ENCODE measurements at places on chromosomes 5 and 9.

DNA sequence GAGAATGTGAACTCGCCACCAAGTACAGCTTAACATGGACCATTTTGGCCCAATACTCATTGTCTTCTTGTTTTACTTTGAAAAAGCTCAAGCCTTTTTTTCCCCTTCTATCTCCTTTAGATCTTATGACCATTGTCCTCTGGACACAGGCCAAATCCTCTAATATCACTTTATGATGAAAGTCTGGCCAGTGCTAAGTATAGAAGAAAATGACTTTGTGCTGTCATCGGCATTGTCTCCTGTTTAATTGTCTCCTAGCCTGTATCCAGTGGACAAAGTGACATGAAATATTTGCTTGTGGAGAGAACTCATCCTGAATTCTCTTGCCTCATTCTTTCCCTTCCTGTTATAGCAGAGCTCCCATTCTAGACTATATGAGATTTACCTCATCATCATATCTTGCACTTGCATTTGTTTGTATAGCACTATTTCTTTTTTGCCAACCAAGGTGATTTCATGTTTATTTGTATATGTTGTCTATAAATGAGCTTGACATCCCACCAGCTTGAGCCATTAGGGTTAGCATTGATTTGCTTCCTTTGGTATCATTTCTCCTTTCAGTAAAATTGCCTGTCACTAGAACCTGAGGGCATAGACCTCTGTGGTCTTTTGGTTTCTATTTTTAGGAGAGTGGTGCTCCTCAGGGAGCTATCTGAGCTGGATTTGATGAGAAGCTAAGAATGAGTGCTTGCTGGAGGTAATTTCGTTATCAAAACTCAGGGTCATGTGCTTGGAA is 18.8 kb upstream of the TNFAIP8 start:
- H3K36me3 ChIP-seq, result no peaks in the 10 kb centered on the region
- H3K27me3 ChIP-seq, result no peaks in the 10 kb centered on the region
- no peak for DNase-seq
- H3K27ac ChIP-seq, result no peak overlapping the region
- H3K4me1 ChIP-seq, result peaks cover 2% of the 10 kb centered on the region

DNA sequence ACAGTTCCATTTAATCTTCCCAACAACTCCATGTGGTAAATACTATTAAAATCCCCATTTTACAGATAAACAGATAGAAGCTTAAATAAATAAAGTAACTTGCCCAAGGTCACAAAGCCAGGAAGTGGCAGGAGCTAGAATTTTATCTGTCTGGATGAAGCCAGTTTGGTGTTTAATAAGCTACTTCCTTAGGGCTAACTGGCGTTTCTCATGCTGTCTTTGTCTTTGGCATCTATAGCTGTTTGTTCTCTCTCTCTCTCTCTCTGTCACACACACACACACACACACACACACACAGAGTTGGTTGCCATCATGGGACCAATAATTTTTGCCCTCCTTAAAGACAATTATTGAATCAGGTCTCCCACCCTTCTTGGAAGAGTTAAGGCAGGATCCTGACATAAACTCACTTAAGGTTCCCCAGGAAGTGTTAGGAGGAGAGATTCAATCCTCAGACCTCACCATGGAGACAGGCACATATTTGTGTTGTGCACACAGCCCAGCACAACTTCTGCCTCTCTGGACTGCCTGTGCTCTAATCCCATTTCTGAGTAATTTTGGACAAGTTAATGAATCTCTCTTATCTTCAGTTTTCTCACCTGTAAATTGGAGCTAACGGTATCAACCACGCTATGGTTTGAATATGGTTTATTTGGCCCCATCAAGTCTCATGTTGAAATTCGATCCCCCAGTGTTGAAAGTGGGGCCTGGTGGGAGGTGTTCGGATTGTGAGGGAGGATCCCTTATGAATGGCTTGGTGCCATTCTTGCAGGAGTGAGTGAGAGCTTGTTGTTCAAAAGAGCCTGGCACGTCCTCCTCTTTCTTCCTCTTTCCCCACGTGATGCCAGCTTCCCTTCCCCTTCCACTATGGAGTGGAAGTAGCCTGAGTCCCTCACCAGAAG is 8.3 kb upstream of the ADRA1B start:
- H3K4me1 ChIP-seq, result peaks cover 4% of the 10 kb centered on the region
- H3K36me3 ChIP-seq, result no peaks in the 10 kb centered on the region
- no peaks in the 10 kb centered on the region for H3K27me3 ChIP-seq

DNA sequence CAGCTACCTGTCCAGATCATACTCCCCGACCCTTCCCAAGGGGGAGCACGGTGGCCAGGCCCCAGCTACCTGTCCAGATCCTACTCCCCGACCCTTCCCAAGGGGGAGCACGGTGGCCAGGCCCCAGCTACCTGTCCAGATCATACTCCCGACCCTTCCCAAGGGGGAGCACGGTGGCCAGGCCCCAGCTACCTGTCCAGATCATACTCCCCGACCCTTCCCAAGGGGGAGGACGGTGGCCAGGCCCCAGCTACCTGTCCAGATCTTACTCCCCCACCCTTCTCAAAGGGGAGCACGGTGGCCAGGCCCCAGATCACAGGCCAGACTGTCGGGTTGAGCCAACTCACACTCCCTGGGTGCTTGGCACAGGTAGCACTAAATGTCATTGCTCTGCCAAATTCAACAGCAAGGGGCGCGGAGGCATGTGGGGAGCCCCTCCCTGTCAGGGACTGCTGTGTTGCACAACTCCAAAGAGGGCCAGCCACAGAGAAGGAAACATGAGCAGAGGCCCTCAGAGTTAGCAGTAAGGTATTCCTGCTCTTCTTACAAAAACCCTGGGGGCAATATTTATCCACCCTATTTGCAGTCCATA is 136.9 kb downstream of the OLFM1 start:
- no peak for DNase-seq
- H3K36me3 ChIP-seq, result no peaks in the 10 kb centered on the region
- H3K27me3 ChIP-seq, result no peaks in the 10 kb centered on the region
- H3K4me3 ChIP-seq, result no peak overlapping the region
- no peak overlapping the region for H3K27ac ChIP-seq

GRCh38 chr9:6187272-6187671 is 28.3 kb upstream of the IL33 start:
- no peaks in the 10 kb centered on the region for H3K36me3 ChIP-seq
- DNase-seq, result no peak
- H3K4me1 ChIP-seq, result no peaks in the 10 kb centered on the region
- no peak overlapping the region for H3K4me3 ChIP-seq
- no peak overlapping the region for H3K27ac ChIP-seq
- H3K27me3 ChIP-seq, result no peaks in the 10 kb centered on the region

DNA sequence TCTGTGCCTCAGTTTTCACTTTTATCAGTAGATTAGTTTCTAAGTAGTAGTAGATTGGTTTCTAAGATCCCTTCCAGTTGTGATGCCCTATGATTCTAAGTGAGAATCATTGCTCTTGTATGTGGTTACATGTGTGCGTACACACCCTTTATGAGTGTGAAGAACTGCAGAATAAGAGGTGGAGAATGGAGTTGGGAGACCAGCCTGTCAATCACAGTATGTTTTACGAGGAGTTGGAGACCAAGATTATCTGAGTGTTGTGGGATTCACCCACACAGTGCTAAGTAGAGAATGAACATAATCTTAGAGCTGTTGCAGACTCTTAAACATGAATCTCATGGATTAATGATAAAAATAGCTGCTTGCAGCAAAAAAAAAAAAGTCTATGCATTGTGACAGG is 37.6 kb downstream of the KIF24 start:
- no peaks in the 10 kb centered on the region for H3K4me1 ChIP-seq
- no peaks in the 10 kb centered on the region for H3K27me3 ChIP-seq
- no peaks in the 10 kb centered on the region for H3K36me3 ChIP-seq
- no peak overlapping the region for H3K4me3 ChIP-seq
- no peak overlapping the region for H3K27ac ChIP-seq
- no peak for DNase-seq

Measured in fibroblast of lung (primary cell).